Right ventricle myocardium superior (tissue), 1 donor: ENCODE measurements at places on chromosomes 2 and 18. TPM values are rescaled to one million over a fixed set of nuclear protein-coding genes. Genes with fewer than 3 reads are reported as not detected.

The THAP4 gene
- total RNA-seq: 82.9 TPM

The ANKRD29 gene
- total RNA-seq: 7.0 TPM

The CFC1 gene
- total RNA-seq: not detected

The HTR2B gene
- 0.24 TPM for total RNA-seq

The CCDC102B gene
- 4.4 TPM for total RNA-seq

The PTH2R gene
- total RNA-seq: not detected

The BIRC6 gene
- total RNA-seq: 32.9 TPM

The SERPINB7 gene
- total RNA-seq: not detected

The FBLN7 gene
- total RNA-seq: 0.38 TPM

The KCNE4 gene
- 3.2 TPM for total RNA-seq

The COL3A1 gene
- total RNA-seq: 47.0 TPM

GRCh38 chr2:18500333-18500732 lies 60.1 kb downstream of the RDH14 start:
- DNase-seq: no peak

DNA sequence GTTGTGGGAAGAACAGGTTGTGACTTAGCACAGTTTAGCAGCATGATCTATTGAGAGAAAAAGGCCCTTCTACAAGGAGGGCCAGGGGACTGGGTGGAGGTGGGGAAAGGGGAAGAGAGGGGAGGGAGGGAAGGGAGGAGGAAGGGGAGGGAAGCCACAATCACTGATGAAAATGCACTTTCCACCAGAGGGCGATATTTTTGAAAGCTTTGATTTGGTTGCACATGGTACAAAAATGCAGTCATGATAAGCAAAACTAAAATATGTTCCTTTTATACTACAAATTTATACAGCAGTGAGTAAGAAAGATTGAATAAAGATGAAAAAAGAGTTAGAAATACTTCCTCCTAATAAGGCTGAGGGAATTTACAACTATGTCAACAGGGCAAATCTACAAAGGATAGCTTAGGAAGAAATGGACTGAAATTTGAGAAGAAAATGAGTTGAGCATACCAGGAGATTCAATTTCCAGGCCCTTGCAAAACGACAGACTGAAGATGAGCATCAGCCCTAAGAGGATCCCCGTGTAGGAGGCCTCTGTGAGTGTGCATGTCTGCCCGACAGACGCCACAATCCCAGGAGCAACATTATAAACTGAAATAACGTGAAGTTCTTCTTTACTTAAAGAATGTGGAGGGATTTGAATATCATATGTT lies 17.2 kb downstream of the SH3YL1 start:
- DNase-seq: no peak

- no peak for DNase-seq
These were observed 346.3 kb downstream of the DSC3 start for GRCh38 chr18:30696201-30696600.

- no peak for DNase-seq
These were observed 668 bp upstream of the ANKRD12 start for GRCh38 chr18:9135912-9136314.

DNA sequence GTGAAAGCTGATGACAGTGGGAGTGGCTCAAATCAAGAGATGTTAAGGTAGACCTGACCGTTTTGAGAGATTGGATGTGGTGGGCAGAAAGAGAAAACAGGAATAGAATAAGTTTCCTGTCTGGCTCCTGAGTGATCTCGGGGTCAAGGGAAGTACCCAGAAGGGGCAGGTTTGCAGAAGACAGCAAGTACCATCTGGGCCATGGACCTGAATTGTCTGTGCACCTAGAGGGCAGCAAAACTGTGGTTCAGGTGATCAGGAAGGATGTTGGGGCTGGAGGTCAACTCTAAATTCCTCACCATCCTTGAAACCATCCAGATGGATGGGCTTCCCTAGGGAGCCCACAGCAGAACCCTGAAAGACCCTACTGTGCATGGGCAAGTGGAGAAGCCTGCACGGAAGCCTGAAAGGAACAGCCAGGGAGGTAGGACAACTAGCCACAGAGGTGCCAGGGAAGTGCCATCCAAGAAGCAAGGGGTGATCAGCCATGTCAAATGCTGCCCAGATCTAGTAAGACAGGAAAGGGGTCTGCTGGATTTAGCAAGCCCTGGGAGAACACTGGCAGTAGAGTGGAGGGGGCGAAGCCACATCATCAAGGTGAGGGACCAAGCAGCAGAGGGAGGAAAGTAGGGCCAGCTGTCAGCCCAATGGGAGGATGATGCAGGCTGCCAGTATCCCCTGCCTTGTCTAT lies 8.0 kb downstream of the TEX261 start:
- DNase-seq: no peak

DNA sequence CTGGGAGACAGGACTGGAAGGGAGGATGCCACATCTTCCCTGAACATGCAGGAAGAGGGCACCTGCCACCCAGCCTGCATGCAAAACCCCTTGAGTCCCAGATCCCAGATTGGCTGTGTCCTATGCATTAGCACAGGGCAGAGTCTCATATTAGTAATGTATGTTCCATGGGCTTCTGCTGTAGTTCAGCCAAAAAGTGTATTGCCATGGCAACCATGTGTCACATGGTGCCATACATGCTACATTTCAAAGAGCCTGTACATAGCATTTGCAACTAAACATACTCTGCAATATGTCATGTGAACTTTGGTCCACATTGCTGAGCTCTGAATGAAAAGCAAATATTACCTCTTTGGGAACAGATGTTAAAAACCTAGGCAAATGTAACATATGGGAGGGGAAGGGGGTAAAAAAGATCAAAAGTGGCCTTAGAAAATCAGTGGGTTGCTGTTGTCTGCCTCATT lies 78.4 kb downstream of the DPP4 start:
- DNase-seq: no peak

GRCh38 chr2:150256736-150257135 lies 230.7 kb downstream of the RND3 start:
- no peak for DNase-seq

DNA sequence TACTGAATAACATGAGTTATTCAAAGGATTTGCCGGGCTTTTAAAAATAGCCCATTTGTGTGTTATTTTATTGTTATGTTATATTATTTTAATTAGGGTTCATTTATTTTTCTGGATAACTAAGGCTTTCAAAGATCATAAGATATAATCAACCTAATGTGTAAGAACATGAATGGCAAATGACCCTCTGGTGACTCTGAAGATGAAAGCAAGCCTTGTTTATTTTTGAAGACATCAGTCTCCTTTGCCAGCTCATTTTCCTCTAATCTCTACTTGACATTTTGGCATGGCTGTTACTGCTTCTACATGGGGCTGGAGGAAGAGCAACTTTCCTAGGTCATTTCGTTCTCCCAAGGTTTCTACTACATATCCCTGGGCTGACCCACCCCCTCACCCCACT lies 10.6 kb downstream of the FAP start:
- DNase-seq: no peak

DNA sequence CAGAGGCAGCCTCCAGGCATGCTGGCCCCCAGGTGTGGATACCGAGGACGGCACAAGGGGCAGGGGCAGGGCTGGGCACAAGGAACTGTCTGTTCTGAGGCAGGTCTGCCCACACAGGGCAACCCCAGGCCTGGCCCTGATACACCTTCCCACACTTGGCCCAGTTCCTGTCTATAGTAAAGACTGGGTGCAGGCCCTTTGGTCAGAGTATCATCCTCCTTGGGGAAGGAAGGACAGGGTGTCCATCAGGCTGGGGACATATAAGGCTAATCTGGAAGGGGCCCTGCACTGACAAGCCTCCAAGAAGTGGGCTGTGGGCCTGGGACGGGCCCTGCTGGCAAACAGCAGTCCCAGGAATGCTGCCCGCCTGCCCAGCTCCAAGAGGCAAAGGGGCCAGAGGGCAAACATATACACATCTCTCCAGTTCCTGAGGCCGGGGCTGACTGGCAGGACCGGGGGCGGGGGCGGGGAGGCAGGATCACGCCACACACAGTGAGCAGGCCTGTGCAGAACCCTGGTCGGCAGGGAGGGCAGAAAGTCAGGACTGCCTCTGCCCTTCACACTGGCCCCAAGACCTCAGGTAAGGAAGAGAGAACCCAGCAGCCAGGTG lies 18.9 kb downstream of the SDC1 start:
- no peak for DNase-seq

DNA sequence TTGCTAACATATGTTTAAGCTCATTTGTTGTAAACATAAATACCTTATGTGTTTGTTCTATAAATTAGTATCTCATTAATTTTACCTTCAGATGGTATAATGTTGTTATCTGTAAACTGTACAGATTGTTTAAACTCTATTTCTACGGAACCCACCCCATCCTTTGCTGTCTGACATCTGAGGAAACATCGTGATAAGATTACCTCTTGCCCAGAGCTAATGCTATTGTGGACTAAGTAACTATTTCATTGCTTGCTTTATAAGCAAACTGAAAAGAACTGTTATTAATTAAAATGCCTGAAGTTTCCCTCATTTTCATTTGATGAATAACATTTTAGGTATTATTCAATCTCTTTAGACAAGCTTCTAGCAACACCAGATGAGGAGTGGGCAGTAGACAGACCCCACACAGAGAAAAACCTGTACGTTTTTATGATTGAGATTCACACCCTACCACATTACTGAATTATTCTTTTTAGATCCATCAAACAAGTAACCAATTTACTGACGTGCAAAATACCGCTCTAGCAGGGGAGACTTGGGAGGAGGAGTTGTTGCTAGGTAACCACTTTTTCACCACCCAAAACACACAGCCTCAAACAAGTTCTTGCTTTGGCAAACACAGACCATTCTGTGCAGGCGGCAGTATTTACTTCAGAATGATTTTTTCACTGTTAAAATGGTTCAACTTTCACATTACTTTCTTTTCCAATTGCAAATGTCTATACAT lies 1.9 kb upstream of the SYT4 start:
- DNase-seq: no peak

- DNase-seq: no peak
These were observed 70.5 kb upstream of the PPP1CB start for GRCh38 chr2:28681158-28681571.

DNA sequence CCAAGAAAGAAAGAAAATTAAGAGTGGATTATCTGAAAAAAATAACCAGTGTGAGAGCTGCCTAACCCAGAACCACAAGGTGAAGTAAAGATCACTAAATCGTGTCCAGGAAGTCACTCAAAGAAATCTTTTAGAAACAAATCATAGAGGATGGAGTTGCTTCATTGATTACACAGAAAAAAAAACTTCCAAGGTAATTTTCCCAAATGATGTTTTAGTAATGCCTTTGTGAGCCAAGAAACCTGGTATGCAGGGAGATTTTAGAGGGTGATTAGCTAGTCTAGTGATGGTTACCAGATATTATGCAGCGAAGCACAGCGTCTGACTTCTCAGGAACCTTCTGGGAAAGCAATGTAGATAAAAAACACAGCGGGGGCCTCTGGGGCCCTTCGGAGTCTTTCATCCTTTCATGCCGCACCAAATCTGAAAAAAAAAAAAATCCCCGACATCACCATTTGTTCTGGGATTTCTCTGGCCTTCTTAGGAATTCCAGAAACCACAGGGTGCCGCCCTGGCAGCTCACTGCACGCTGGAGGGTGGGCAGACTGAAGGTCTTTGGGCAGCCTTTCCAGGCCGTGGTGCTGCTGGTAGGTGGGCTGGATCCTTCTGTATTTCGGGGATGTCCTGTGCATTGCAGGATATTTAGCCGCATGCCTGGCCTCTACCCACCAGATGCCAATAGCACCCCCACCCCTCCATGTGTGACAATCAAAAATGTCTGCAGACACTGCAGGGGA lies 17.3 kb downstream of the ALPK2 start:
- no peak for DNase-seq

GRCh38 chr2:47916412-47916811 lies 10.1 kb upstream of the FBXO11 start:
- DNase-seq: no peak

DNA sequence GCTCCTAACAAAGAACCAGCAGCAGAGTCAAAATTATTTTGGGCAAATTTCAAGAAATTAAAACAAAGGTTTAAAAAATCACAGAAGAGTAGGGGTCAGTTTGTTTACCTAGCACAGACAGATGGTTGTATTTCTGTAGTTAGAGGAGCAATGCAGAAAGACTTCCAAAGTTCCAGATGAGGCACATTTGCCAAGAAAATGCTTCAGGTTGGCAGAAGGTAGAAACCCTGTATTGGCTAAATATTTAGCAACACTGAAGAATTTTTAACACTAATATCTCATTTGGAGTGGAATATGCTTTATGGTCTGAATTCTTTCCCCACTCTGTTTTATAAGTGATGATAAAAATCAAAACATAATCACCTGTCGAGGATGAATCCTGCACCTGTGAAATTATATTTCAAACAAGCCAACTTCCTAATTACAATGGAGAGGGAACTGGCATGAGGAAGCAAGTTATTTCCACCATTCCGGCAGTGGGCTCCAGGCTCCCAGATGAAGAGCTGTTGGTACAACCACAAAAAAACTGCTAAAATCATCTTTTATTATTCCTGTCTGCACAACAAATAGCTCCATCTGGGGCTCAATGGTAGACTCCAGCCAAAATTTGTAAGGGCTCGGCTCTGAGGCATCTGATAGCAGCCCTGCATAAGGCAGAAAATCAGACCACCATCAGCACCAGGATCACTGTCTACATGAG lies 286.5 kb upstream of the REV1 start:
- DNase-seq: no peak

GRCh38 chr2:86675511-86676015 lies 44.5 kb upstream of the RMND5A start:
- no peak for DNase-seq

- no peak for DNase-seq
These were observed 106.9 kb downstream of the FARSB start for GRCh38 chr2:222548992-222549391.

GRCh38 chr2:207658156-207658555 lies 33.0 kb upstream of the METTL21A start:
- no peak for DNase-seq

GRCh38 chr2:38037325-38037724 lies 38.6 kb downstream of the CYP1B1 start:
- no peak for DNase-seq

DNA sequence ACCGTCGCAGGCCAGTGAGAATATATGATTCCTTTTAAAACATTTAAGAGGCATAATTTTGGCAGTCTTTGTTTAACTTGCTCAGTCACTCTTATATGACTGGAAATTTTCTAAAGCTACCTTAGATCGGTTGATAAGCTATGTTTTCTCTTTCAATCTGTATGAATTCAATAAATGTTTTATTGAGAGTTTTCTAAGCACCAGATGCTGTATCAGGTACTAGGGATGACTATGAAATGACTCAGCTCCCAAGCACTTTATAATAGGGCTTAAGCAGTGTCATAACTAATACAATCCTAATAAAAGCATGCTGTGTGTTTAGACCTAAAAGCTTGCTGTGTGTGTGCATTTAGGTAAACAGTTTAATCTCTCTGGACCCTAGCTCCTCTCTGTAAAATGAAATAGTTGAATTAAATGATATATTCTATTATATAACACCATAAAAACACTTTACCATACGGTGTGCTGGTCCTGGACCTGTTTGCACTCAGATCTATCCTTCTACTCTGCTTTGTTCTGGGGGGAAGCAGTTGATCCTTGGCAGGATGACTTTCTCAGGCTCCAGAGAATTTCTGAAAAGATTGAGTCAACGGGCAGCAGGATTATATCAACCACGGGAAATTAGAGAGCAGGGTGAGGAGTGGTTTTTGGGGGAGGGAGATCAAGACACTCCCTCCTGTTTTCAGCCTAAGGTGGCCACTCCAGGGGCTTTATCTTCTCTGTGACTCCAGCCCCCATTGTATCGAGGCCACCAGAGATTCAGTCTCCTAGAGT lies 26.1 kb upstream of the SLC38A11 start:
- no peak for DNase-seq

- DNase-seq: no peak
These were observed 94.3 kb downstream of the HDAC4 start for GRCh38 chr2:239306274-239307220.

- no peak for DNase-seq
These were observed 117.6 kb upstream of the APCDD1 start for GRCh38 chr18:10336749-10337350.
